COR-L47 (cell line): ENCODE measurements at places on chromosomes 7 and 10.

- DNase-seq: no peak
Observed at GRCh38 chr10:35124540-35124939, 2.1 kb upstream of the CREM start.

DNA sequence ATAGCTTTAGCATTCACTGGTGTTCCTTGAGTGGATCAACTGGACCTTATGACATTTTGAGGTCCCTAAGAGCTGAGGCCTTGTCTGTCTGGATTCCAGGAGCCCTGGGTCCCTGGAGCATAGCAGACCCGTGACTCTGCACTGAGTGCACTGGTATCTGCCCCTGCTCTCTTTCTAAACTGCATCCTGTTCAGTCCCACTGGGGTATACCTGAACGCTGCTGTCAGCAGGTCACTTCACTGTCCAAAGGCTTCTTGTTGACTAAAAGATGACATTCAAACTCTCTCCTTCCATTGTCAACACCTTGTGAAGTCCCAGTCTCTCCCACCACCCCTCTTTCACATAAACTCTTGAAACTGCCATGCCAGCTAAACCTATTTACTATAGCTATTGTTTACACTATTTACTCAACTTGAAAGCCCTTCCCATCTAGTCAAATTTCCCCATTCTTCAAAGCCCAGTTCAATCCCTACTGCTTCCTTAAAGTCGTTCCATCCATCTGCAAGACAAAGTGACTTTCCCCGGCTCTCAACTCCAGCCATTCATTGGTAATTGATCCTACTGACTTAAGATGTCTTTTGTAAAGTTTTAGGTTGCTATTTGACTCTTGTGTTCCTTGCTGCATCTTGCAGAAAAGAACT, 523.3 kb downstream of the KCNMA1 start:
- no peak for DNase-seq

GRCh38 chr7:148699782-148700629, 1.3 kb downstream of the CUL1 start:
- DNase-seq: peak; percentile 8

GRCh38 chr10:84829131-84829530, 500.7 kb downstream of the CCSER2 start:
- no peak for DNase-seq

DNA sequence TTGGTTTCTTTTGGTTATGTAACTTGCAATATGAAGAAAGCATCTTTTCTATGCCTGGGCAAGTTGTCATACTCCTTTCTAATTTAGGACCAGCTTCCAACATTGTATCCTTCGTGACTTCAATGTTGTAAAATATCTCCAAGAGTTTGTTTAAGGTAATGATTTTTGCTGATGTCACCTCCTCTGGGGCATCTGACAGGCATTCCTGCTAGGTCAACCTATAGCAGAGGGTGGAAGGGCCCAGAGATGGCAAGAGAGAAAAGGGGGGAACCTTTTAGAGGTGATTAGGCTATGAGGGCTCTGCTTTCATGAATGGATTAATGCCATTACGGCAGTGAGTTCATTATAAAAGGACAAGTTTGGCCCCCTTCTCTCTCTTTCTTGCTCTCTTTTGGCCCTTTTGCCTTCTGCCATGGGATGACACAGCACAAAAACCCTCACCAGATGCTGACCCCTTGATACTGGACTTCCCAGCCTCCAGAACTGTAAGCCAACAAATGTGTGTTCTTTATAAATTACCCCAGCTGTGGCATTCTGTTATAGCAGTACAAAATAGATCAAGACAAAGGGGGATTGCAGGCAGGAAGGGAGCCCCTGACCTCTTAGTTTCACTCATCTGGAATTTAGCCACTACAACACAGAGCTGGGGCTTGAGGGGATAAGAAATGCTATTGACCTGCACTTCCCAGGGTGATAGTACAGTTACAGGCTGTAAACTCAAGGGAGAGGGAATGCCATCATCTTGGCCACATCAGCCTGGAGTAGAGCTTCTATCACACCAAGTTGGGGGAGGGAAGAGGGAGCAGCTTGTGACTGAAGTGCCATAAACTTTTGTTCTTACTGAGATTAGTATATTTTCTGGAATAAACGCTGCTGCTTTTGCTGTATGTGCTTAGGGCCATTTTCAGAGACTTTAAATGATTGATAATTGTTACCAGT, 195.9 kb downstream of the CFTR start:
- DNase-seq: no peak

GRCh38 chr7:22219739-22220493, 137.0 kb downstream of the RAPGEF5 start:
- no peak for DNase-seq

- no peak for DNase-seq
Observed at GRCh38 chr7:159084069-159084801, 60.4 kb downstream of the VIPR2 start.

DNA sequence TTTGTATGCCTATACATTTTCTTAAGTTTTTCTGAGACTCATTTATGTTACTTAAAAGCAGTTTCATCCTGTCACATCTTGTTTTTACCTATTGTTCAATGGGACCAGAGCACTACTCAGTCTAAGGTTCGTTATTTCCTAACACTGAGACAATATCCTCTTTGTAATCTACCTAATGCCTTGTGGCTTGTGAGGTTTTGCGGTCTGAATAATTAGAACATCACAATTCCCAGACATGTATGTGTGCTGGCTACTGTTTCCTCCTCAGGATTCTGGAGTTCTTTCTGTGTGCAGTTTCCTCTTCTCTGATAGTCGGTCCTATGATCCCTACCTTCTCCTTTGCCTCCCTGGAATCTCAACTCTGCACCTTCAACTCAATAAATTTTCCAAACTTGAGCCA, 620.2 kb downstream of the ANKRD7 start:
- DNase-seq: no peak

DNA sequence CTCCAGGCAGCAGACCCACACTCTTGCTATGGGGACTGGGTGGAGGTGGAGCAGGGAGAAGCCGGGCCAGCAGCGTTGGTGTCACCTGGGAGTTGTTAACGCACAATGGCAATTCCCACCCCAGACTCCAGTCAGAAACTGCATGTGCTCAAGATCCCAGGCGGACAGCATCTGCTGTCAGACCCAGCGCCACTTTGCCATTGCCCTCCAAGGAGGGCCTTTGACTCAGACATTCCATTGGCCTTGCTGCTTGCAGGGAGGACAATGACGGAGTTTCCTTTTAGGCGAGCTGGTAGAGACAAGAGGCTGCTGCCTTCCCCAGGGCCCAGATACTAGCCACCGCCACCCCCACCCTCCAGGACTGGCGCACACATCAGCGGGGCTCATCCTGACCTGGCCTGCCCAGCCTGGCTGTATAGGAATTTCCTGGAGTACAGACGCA, 34.5 kb downstream of the ZNF775 start:
- no peak for DNase-seq

DNA sequence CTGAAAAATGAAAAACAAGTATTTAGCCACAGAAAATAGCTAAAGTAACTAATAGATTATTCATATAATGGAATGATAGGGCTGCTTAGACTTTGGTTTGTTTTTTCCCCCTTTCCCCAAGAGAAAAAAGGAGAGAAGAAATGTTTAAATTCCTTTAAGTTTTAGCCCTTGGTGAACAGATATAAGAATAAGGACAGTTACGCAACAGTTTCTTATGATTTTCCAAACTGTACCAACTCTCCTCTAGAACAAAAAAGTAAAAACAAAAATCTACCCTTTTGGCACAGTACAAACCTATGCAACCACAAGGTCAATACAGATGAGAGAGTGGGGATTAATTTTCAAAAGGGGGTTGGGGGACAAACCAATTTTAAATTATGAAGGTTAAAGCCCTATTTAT, 227.7 kb downstream of the CHCHD3 start:
- DNase-seq: no peak

DNA sequence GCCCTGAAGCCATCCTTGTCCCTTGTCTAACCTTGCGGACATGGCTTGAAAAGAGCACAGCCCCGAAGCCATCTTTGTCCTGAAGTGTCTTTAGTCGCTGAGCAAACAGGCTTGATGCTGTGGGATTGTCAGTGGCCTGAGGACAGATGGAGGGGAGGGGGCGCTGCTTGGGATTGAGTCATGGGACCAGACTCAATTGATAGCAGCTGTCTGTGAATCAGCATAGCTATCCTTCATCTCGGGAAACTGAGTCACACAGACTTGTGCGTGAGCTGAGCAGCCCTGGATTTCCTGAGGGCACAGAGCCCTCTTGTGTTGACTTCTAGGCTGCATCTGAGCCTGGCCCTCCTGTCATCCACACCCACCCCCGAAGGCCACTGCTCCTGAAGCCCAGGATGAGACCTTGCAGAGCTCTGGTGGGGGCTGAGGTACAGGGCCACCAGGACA, 14.4 kb downstream of the MYO1G start:
- DNase-seq: no peak

- no peak for DNase-seq
Observed at GRCh38 chr10:77504196-77504872, 133.3 kb downstream of the KCNMA1 start.

- no peak for DNase-seq
Observed at GRCh38 chr7:134058980-134059379, 68.2 kb upstream of the LRGUK start.

DNA sequence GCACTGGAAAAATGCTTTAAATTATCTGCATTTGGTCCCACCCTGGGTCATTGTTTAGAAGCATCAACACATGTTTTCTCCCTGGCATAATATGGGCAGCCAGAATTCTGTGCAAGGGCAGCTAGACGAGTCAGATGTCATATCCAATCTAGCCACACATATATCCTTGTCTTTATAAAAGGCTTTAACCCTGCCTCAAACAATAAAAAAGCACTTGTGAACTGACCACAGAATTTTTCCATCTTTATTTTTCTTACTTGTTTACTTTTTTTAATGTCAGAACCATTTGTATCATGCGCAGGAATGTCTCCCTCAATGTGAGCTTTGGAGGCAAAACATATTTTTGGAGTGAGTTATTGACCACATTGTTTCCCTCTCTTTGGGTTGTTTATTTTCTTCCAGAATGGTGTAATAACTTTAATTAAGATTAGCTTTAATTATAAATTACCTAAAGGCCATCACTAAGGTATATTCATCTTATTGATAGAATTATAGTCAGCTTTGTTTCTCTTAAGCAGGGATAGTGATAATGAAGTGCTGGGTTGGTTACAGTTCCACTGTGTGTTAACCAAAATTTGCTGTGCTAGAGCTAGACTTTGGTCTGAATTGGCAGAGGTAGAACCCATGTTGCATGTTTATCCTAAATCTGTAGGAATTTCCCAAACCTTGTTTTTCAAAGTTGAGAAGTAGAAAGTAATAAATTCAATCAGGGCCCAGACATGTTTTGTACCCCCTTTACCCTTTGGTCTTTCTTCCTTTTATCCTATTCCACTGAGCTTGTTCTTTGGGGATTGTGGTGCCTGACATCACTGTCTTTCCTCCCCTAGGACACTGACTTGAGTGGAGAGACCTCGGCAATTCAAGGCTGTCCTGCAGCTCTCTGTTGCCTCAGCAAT, 1078.4 kb downstream of the KCNMA1 start:
- no peak for DNase-seq

GRCh38 chr7:106573738-106574137, 87.2 kb downstream of the CCDC71L start:
- no peak for DNase-seq

DNA sequence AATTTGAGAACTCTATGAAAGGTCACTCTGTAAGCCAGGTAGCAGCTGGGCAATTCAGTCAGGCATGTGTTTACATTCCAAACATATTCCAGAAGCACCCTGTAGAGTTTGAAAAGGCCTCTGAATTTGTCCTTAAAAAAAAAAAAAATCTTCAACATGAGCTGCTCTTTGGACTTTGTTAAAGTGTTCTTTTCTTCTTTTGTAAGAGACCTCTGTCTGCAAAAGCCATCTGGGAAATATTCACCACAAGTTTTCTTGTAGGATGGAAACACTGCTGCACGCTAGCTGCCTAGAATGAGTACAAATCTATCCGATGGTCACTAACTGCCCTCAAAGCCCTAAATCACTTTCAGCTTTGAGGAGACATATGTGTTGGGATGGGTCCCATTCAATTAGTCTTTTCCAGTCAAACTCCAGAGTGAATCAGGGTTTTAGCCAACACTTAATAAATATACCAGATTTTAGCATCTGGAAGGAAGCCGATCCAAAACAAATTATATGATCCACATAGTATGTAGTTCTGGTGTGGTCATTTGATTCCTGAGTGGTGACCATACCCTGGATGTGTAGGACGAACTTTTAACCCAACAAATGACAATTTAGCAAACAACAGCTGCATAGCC, 85.9 kb downstream of the CD36 start:
- no peak for DNase-seq

GRCh38 chr10:124628676-124629021, 115.5 kb downstream of the FAM53B start:
- no peak for DNase-seq

GRCh38 chr10:77309092-77309491, 328.5 kb downstream of the KCNMA1 start:
- no peak for DNase-seq

- DNase-seq: no peak
Observed at GRCh38 chr10:45160271-45160670, 155.1 kb downstream of the OR13A1 start.

DNA sequence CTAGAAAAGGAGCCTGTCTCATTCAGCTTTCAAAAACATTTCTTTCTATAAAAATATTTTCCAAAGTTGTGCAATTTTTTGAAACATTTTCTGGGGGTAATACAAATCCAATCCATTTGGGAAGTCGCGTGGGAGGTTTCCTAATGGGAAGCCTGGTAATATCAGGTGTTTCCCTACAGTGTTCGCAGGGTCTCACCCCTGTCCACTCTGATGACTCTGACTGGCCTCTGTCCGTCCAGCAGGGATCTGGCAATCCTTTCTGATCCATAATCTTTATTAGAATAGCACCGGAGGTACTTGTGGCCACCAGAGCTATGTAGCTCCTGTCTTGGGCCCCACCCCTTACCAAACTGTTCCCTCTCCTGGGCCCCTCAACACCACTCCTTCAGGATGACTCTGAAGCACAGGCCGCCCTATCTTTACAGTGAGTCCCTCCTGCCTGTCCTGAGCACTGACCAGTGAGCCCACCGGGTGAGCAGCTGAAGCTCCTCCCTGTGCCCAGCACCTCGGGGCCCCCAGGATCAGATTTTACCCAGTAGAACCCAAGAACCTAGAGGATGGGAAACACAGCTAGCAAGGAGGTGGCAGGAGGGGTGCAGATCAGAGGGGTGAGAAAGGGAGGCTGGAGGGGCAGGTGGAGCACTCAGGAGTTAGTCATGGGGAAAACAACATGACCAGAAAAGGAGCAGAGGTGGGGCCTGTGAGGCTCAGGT, 84.8 kb downstream of the PTPRE start:
- DNase-seq: no peak

GRCh38 chr7:41147606-41148485, 555.0 kb downstream of the INHBA start:
- DNase-seq: no peak

DNA sequence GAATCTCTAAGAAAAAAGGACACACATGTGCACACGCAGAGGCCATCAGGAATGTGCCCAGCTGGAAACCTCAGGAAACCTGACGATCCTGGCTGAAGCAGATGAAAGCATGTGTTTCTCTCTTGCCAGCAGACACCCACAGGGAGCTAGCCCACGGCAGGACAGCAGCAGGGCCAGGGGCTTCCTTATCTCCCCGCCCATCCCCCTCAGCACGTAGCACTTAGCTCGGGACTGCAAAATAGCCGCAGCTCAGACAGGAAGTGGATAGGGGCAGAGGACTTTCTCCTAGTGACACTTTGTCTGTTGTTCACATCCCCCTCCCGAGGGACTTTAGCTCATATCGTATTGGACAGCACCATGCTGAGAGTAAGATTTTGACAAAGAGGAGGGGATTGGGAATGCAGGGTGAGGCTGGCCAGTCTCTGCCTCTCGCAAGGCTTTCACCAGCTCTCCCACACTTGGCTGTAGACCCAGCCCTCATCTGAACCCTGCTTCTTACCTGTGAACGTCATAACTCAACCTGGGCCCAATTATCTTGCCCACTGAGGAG, 63.8 kb downstream of the MKI67 start:
- no peak for DNase-seq

GRCh38 chr7:55336540-55336939, 28.6 kb upstream of the LANCL2 start:
- DNase-seq: no peak
